Iris pigment epithelial cell (primary cell): ENCODE measurements at places on chromosomes 12 and 14.

DNA sequence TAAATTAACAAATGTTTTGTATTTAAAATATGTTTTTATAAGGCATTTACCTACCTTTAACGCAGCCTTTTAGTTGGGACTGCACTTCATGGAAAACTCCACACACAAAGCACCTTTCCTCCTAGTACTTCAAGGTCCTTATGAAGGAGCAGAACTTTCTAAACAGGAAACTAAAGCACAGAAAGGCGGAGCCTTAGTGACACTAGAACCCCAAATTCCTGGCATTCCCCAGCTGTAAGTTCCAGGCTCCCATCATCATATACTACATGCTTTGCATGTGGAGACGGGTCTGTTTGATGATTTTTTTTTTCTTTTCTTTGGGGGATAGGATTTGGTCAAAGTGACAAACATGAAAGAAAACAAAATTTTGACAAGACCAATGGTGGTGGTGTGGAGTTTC, 39.5 kb downstream of the STXBP6 start:
- peak; percentile 9 for DNase-seq

DNA sequence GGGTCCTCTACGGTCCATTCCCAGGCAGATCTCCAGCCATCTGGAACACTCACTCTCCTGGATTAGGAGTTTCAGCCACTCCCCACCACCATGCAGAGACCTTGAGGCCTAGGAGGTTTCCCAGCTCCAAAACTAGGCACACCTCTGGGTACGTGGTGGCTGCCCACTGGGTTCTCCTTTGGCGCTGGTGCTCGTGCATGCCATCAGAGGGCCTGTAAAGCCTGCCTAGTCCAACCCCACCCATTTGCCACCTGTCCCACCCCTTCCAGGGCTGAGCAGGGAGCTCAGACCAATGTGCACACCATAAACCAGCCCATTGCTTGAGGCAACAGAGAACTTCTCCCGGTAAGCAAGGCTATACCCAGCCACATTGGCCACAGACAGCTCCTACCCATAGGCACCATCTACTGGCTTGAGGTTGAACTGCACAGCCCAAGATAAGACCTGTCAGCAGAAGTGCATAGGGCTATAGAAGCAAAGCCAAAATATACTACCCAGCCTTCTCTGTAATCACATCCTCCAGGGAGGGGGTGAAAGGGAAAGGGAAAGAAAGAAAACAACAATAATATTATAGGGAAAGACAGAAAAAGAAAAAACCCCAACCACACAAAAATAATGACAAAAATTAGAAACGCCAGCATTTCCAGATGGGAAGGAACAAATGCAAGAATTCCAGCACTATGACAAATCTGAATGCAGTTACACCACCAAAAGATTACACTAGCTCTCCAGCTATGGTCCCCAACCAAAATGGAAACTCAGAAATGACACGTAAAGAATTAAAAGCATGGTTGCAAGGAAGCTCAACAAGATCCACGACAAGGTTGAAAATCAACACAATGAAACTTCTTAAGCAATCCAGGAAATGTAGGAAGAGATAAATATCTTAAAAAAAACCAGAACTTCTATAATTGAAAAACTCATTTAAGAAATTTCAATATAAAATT, 111.9 kb upstream of the CCDC175 start:
- peak; percentile 83 for DNase-seq

- DNase-seq: no peak
These were observed 91.4 kb downstream of the DRAM1 start for GRCh38 chr12:101968770-101969169.

DNA sequence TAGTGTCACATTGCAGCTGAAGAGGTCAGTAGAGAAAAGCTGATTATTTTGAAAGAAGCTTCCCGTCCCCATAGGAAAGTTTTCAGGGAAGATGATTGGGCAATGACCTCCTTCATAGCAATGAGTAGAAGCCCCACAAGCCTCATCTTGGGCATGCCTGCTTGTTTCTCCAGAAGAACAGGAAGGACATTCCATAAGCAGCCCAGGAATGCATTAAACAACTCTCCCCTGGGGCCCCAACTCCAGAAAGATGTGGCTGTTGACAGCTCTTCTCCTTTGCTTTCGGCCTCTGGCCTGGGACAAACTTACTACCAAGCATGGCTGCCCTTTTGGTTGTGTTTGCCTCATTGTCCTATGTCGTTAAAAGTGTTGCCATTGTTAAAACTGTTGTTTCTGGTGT, 5.7 kb upstream of the VDR start:
- DNase-seq: no peak

DNA sequence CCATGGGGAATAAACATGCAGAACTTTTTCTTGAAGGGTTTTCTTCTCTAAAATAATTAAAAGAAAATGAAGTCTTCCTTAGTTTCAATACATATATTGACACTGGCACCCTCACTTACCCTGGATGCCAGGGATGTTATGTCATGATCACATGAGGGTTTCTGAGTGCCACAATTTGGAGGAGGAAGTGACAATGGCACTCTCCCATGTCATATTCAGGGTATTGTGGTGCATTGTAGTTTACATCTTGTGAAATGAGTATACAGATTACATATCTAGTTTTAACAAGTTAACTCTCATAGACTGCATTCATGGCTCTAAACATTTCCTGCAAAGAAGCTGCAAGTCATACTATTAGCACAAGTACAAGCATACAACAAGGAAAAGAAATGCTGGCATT, 37.7 kb downstream of the CCDC177 start:
- DNase-seq: no peak

GRCh38 chr12:104566244-104566993, 109.7 kb downstream of the CHST11 start:
- DNase-seq: no peak

GRCh38 chr14:93757206-93757605, 31.1 kb downstream of the PRIMA1 start:
- no peak for DNase-seq
